PC-3 (cell line): ENCODE measurements at places on chromosomes 7 and 10. TPM values are rescaled to one million over a fixed set of nuclear protein-coding genes. Genes with fewer than 3 reads are reported as not detected.

Gene SLC26A3
- not detected in 2 replicates for total RNA-seq

DNA sequence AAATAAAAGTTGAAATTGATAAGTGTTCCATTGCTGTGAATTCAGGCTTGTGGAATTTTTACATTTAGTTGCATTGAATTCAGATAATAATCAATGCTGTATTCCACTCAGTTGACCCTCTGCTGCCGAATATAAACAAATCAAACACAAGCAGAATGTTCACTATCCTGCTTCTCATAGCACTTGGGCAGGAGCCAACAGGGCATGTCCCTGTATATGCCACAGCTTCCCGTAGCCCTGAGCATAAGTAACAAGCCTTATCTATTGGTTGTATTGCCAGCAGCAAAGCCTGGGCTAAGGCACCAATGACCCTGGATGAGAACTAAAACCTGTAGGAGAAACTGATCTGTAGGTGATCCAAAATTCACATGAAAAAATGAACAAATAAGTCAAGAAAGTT lies 145.9 kb downstream of the ARHGAP12 start:
- H3K36me3 ChIP-seq: no peaks in the 10 kb centered on the region
- H3K27me3 ChIP-seq: no peaks in the 10 kb centered on the region
- no peaks in the 10 kb centered on the region for H3K4me1 ChIP-seq
- DNase-seq: no peak
- no peak overlapping the region for H3K27ac ChIP-seq

DNA sequence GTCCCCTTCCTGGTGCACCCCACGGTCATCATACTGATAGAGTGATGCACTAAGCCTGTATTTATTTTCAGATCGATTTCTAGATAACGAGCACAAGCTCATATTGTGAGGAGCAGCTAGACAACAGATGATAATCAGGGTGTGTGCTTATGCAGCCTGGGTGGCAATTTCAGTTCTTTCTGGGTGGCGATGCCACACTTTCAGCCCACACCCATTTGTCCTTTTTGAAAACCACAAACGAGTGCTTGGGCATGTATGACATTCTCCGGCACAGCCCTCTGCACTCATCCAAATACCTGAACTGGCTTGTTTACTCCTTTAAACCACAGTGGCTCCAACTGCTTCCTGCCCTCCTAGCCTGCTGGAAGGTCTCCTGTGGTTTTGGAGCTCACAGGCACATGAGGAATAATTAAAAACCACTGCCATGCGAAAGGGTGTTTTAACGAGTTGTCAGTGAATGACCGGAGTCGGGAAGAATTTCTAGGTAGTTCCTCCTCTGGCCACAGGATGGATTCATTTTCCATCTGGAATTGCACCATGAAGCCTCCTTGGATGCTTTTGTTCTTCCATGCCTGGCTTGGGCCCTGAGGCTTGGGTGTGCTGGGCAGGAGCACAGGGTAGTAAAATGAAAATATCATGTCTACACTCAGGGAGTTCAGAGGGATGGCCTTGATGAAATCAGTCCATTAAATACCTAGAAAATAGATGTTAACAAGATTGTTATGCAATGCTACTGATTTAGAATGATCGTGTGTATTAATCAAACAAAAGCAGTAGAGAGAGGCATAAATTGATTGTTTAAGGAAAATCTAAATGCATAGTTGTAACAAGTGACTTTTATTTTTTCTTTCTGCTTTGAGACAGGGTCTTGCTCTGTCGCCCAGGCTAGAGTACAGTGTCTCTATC lies 52.4 kb upstream of the ITGB1 start:
- peak overlapping the region; percentile 29 for H3K4me3 ChIP-seq
- peak; percentile 100 for DNase-seq
- peaks cover 48% of the 10 kb centered on the region for H3K4me1 ChIP-seq
- no peaks in the 10 kb centered on the region for H3K27me3 ChIP-seq
- peak overlapping the region; percentile 66 for H3K27ac ChIP-seq

DNA sequence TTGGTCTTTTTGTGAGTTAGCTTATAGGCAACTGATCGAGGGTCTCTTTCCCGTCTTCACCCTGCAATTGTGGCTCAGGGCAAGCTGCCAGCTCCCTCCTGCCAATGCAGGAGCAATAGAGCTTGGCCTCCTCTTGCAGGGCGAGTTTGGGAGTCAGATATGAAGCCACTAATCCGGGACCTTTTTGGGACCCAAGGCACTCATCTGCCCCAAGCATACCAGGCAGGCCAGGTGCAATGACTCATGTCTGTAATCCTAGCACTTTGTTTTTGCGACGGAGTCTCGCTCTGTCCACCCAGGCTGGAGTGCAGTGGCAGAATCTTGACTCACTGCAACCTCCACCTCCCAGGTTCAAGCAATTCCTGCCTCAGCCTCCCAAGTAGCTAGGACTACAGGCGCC lies 21.1 kb downstream of the LIMK1 start:
- peaks cover 3% of the 10 kb centered on the region; the same call in 1 of the 2 replicates for H3K36me3 ChIP-seq
- H3K4me3 ChIP-seq: no peak overlapping the region
- peaks cover 18% of the 10 kb centered on the region for H3K4me1 ChIP-seq
- no peaks in the 10 kb centered on the region for H3K27me3 ChIP-seq
- DNase-seq: peak; percentile 81
